ENCODE measurements at places on chromosomes 7 and 10.
A peak's percentile ranks its signal among the peaks of the same experiment; 100 is the strongest.

- no peak for DNase-seq
Observed at GRCh38 chr7:156082048-156083040, 270.1 kb upstream of the SHH start.

DNA sequence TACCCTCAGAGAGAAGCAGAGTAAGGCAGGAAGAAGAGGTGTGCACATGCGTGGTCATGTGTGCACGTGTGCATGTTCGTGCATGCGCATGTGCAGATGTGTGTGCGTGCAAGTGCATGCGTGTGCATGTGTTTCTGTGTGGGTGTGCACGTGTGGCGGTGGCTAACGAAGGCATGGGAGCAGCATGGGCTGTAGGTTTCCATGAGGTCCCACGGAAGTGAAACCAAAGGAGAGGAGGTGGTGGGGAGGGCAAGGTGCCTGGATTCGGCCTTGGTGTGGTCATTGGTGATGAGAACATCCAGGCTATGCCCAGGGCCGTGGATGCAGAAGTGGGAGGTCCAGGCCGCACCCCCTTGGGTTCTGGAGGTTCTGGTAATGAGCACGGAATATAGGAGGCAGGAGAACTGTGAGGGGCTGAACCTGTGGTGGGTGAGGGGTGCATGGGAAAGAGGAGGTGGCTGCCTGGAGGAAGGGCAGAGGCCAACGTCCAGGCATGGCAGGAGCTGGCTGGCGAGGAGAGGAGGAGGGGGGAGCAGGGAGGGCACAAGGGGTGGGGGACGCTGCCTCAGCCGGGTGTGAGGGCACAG lies 2.4 kb upstream of the INPP5A start:
- DNase-seq, result no peak

- no peak for DNase-seq
Observed at GRCh38 chr7:4241791-4242190, 440.3 kb upstream of the FOXK1 start.

GRCh38 chr10:48575901-48576300 lies 29.0 kb downstream of the ARHGAP22 start:
- no peak for DNase-seq

DNA sequence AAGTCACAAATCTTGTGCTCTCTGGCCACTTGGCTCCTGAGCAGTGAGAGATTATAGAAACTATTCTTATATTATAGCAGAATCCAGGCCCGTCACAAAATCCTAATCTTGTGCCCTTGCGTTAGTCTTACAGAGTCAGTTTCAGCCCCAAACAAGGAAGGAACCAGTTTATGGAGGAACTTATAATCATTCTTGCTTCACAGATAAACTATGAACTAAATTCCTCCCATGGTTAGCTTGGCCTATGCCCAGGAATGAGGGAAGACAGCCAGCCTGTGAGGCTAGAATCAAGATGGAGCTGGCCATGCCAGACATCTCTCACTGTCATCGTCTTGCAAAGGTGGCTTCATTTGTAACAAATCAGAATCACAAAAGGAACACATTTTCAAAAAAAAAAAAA lies 199.7 kb upstream of the PITRM1 start:
- DNase-seq, result peak; percentile 46

- no peak for DNase-seq
Observed at GRCh38 chr10:132593389-132593788, 55.8 kb downstream of the INPP5A start.

- DNase-seq, result no peak
Observed at GRCh38 chr10:102287538-102287937, 42.2 kb downstream of the GBF1 start.

- DNase-seq, result no peak
Observed at GRCh38 chr10:44004913-44005787, 356.5 kb upstream of the ZNF32 start.

- DNase-seq, result no peak
Observed at GRCh38 chr10:47206449-47207280, 93.3 kb upstream of the GDF10 start.

DNA sequence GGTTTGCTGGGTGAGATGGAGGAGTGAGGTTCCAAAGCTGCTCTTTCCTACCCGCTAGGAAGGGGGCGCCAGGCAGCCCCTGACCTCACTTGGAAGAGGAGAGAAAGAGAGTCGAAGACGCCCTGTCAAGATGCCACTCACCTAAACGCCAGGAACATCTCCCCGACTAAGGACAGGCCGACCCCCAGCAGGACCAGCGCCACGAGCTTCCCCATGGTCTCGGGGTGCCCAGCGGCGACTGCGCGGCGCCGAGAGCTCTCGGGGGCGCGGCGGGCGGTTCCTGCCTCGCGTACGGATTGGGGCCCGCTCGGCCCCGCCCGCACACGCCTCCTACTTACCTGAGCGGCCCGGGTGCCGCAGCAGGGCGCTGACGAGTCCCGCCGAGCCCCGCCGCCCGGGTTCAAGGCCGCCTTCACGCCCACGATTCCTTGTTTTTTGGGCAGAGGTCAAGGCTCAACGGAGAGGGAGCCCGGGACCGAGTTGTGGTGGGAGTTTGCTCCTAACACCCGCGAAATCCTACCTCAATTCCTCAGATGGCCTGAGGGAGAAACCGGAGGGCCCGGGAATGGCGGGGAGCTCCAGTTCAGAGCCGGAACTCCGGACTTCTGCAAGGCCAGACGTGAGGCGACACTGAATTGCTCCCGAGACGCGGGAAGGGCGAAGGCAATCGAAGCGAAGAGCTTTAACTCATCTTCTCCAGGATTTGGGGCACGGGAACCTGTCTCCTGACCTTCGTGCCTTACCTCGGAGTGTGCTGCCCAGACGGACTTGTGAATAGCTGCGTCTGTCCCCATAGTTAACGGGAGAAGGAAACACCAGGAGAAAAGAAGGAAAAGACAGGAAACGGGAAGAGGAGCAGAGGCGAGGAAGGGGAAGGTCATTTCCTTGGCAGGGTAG lies at the start of gene PON3:
TSS of gene PON3 (minus strand) at position 240 of the 897 bp plus-strand sequence. CDS start at position 215, 25 bp downstream.
- DNase-seq, result no peak

- peak; percentile 37 for DNase-seq
Observed at GRCh38 chr7:43565786-43566185, 17.1 kb upstream of the STK17A start.

DNA sequence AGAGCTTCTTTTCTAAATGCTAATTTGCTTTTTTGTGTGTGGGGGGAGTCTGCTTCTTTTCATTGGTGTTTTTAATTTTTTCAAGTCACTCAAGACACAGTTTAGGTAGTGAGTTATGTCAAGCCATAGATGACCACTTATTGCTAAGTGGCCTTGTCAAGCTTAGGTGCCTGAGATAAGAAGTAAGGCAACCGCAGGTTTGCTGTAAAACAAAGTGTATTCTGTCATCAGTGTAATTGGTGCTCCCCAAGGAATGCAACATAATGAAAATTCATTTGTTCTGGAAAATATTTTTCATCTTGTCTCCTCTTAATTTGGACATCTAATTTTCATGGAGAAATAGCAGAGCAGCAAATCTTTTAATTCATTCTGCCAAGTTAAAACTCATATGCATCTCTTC lies 249.6 kb downstream of the EXOC4 start:
- no peak for DNase-seq

DNA sequence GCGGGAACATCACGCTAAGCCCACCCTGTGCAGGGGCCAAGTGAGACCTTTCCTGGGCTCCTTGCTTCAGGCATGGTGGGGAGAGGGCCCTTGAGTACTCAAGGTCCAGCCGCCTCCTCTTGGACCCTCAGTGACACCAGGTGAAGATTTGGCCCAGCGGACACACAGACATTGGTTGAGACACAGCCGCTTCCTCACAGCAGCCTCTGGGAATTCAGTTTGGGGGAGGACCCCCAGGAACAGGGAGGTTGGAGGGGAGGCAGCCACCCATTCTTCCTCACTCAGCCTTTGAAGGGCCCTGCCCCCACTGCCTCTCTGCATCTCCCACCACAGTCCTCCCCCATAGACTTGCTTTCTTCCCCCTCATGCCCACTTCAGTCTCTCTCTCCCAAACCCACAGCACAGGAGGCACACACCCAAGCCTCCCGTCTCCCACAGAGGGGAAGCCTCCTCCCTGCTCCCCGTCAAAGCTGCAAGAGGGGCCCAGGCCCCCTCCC lies 31.9 kb downstream of the ANXA8 start:
- peak; percentile 1 for DNase-seq

DNA sequence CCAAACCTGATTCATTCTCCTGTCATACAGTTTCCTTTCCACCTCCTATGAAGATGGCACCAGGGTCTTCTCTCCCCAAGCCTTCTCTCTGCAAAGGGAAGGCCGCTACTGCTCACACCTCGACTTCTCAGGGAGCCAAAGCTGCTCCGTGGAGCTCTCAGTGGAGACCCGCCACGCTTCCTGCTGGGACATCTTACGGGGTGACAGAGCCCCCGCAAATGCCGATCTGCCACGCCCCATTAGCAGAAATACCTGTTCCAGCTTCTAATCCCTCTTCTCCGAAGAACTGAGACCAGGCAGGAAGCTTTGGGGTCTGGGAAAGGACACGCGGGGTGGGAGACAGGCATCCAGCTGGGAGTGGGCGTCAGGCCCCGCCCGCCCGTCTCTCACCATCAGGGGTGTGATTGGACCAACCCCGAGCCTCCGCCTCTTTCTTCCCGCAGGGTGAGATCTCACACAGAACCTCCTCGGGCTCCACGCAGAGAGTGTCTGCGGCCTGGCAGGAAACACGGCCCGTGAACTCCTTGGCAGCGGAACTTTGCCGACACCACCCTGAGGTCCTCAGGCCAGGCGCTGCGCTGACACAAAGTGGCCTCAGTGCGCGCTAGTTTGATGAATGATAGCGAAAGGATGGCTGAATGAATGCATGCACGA lies 12.0 kb upstream of the CALML5 start:
- DNase-seq, result no peak

GRCh38 chr10:68271196-68271882 lies 39.4 kb upstream of the ATOH7 start:
- DNase-seq, result no peak

GRCh38 chr10:35236739-35237138 lies 99.6 kb upstream of the CCNY start:
- no peak for DNase-seq

- no peak for DNase-seq
Observed at GRCh38 chr10:86308056-86308455, 58.5 kb downstream of the GRID1 start.

GRCh38 chr7:93148144-93148543 lies at the start of gene SAMD9L:
TSS of gene SAMD9L (minus strand) at chr7:93148385. CDS start at chr7:93135971, 12,414 bp downstream.
- peak; percentile 44 for DNase-seq

DNA sequence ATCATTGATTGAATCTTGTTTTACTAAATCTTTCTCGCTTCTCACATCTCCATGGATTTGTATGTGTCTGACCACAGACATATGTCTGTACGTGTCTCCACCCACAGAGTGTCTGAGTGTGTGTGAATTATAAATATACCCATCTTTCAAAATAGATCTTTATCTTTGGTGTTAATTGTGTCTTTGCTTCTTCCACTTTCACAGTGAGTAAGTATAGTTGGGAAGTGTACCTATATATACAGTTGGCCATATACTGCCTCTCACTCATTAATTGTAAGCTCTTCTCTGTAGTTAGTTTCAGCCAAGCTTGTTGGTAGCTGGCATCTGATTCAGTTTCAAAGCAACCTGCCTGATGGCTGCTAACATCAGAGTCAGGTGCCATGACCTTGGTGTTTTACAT lies 18.4 kb downstream of the EEPD1 start:
- DNase-seq, result no peak

- peak; percentile 70 for DNase-seq
Observed at GRCh38 chr7:29606287-29606721, 42.7 kb downstream of the PRR15 start.

- no peak for DNase-seq
Observed at GRCh38 chr7:24372961-24373955, 89.3 kb downstream of the NPY start.

DNA sequence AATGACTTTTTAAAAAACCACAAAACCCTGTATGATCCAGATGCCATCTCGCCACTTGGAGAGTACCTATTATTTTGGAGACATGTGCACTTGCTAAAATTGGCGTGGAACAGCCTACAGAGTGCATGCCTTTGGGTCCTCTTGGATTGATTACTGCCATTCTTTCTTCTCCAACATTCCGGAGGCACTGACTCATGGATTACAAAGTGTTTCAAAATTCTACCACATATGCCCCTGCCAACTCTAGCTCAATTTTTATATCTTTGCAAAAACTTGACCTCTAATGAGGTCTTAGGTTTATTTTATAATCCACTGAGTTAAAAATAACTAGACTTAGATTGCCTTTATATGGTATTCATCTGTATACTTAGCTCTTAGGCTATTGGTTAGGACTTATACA lies 55.8 kb upstream of the KIF5B start:
- DNase-seq, result peak; percentile 85

GRCh38 chr7:124724079-124724478 lies 41.5 kb downstream of the GPR37 start:
- no peak for DNase-seq

DNA sequence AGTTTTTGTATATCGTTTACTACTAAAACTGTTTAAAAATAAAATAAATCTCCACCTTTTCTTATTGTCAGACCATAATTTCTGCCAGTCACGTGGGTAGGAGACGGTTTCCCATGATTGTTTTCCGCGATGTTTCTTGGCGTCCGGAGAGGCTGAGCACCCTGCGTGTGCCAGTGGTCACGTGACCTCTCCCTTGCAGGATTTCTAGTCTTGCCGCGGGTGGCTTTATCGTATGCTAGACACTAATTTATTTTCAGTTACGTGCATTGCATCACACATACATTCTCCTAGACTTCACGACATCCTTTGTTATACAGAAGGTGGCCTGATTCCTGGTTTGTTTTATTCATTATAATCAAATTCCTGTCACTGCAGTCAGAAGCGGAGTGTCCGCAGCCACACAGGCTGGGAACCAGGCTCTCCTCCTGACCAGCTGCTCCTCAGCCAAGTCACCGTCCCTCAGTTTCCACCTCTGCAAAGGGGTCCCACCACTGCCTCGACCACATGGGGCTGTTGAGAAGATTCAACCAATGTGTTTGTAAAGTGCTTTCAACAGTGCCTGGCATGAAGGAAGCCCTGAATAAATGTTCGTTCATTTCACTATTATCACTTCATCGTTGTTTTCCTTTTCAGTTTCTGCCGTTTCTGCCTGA lies 203.2 kb upstream of the PPP2R2D start:
- DNase-seq, result no peak

DNA sequence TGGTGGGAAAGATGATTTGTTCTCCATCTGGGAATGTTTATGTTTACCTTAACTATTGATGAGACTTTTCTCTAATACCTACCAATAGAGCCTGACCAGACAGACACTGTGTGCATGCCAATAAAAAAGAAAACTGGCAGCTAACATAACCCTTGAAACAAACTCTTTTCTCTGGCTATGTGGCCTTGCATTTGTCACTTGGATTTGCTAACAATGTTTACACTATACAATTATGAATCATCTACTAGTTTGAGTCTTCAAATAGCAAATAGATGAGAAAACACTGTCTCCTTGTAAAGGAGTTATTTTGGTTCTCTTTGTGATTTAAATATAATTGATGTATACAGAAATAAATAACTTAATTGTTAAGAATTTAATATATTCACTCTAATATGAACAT lies 273.1 kb downstream of the SEMA3D start:
- peak; percentile 24 for DNase-seq

DNA sequence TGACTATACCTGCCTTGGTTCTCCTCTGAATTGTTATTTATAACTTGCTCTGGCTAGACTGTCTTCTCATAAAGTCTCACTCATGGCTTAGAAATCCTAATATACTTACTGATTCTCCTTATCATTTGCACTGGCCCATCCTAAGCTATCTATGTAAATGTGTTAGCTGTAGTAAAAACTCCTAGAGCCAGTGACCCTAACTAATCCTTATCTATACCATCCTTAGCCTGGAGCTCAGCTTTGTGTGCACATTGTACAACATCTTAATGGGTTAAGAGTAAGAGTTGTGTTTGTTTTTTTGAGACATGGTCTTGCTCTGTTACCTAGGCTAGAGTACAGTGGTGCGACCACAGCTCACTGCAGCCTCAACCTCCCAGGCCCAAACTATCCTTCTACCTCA lies 40.8 kb downstream of the LAMB4 start:
- DNase-seq, result no peak

Measured in GM03348 (cell line).